Karpas-422 (cell line): ENCODE measurements at places on chromosomes 4 and X.

GRCh38 chr4:2579910-2580309 is 43.5 kb downstream of the FAM193A start:
- DNase-seq: no peak

GRCh38 chr4:52358366-52358765 is 300.7 kb downstream of the USP46 start:
- DNase-seq: no peak

- DNase-seq: no peak
These were observed 88.8 kb upstream of the FAM9B start for GRCh38 chrX:9122519-9123245.

DNA sequence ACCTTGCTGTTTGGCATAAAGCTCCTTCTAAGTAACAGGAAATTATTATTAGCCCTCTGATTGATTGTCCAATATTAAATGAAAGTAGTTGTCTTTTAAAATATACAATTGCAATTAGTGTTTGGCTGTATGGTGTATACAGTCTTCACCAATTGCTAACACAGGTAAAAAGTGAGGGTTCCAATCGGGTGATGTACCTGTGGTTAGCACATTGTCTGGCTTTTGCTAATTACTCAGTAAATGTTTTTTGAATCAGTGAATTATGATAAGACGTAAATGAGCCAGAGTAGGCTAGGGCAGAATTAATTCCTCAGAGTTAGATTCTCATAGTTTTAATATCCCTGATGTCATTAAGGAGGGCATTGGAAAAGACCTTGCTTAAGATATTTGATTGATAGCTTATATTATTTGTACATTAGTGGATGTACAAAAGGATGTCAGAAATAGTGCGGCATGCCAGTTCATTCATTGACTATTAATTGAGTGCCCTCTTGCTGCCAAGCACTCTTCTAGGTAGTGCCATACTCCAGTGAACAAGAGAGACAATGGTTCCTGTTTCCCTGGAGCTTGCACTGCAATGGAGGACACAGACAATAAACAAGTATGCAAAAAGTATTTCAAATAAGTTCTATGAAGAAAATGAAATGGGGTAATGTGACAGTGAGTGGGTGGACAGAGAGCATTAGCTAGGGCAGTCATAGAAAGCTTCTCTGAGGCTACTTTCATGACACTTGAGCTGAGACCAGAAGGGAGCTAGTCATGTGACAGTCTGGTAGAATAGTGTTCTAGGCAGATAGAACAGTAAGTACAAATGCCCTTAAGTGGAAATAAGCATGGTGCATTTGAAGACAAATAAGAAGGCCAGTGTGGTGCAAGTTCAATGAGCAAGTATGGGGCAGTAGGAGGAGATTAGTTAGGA is 205.9 kb upstream of the CASK start:
- DNase-seq: no peak

DNA sequence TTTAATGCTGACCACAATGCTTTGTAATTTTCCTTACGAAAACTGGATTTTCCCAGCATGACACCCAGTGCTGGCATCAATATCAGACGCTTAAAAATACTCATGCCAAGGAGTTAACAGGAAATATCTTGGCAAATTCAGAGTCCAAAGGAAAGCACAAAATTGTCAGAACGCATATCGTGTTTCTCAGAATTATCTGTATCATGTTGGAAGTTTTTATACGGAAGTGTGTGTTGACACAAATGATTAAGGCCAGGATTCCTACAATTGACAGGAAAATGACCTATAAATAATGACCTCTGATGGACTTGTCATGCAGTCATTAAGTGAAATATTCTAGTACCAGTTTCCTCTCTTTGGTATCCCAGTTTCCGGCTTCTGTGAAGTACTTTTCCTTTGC is 132.1 kb upstream of the TLL1 start:
- DNase-seq: no peak

GRCh38 chr4:41428601-41429279 is 109.2 kb upstream of the LIMCH1 start:
- no peak for DNase-seq
